A172 (cell line): ENCODE measurements at places on chromosomes 7 and 10.
A peak's percentile ranks its signal among the peaks of the same experiment; 100 is the strongest.

DNA sequence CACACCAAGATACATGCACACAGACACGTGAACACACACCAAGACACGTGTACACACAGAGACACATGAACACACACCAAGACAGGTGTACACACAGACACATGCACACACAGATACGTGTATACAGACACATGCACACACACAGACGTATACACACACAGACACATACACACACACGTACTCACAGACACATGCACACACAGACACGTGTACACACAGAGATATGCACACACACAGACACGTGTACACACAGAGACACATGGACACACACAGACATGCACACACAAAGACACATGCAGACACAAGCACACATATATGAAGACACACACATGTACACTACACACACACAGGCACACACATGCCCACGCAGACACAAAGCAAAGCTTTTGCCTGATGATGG, 134.6 kb downstream of the TCERG1L start:
- DNase-seq: no peak

- DNase-seq: no peak
Measured at GRCh38 chr7:124257638-124258308, 224.9 kb upstream of the TMEM229A start.

GRCh38 chr7:47806701-47807103, 141.6 kb downstream of the PKD1L1 start:
- no peak for DNase-seq

DNA sequence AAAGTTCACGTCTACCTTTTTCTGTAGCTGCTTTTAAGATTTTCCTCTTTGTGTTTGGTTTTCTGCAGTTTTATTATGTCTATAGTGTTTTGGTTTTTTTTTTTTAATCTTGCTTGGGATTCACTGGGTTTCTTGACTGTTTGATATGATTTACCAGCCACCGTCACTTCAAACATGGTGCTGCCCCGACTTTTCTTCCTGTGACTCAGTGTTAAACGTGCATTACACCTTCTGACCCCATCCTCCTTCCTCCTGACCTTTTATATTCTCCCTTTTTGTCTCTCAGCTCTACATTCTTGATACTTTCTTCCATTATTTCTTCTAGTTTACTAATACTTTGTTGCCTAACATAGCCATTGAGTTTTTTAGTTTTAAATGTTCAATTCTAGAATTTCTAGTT, 61.5 kb downstream of the GNA12 start:
- DNase-seq: no peak

- DNase-seq: no peak
Measured at GRCh38 chr7:126780993-126781392, 471.7 kb downstream of the GRM8 start.

- no peak for DNase-seq
Measured at GRCh38 chr7:154871507-154871906, 131.4 kb downstream of the PAXIP1 start.

DNA sequence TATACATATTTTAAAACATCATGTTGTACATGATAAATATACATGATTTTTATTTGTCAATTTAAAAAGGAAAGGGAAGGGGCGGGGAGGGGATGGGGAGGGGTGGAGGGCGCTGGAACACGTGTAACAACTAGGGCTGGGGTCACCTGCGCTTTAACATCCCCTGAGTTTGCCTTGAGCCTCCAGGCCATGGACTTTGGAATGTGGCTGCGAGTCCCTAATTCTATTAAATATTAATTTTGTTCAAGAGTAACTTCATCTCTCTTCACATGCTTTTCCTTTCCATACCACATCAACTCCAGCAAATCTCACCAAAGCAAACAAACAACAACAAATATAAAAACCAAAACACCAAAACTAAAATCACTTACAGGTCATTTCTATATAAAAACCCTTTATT, 10.6 kb downstream of the IFIT5 start:
- no peak for DNase-seq

DNA sequence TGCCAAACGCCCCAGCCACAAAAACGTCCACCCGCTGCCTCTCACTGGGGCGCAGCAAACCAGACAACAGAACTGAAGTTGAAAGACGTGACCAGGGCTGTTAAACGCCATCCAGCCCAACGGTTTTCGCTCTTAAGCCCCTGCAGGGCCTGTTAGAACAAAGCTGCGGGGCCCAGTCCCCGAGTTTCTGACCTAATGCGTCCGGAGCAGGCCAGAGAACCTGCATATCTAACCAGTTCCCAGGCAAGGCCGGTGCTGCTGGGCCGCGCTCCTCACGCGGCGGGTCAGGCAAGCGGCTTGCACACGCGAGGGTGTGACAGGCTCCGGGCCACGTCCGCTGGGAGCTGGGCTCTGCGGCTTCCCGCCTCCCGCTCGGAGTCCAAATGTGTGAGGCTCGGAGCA, 87.0 kb downstream of the PTPRN2 start:
- no peak for DNase-seq

- DNase-seq: peak; percentile 78
Measured at GRCh38 chr7:20220921-20221547, 3.9 kb upstream of the MACC1 start.

GRCh38 chr7:47192978-47193377, 388.9 kb downstream of the TNS3 start:
- DNase-seq: no peak

DNA sequence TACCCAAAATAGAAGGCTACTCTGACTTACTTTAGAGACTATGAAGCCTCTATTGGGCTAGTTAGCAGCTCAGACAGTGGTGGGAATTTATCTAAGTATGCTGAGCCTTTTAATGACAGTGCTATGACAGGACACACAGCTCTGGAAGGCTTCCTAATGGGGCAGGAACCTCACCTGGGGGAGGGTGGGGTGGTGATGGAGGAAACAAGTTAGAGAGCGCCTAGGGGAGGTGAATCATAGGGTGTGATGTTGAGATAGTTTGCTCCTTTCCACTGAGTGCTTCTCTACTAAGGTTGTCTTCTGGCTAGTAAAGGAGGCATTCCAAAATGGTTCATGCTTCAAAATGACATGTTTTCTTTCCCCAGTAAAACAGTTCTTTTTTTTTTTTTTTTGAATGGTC, 42.1 kb downstream of the PPP1R9A start:
- DNase-seq: peak; percentile 10

- no peak for DNase-seq
Measured at GRCh38 chr7:149228831-149229471, 10.5 kb upstream of the ZNF212 start.

DNA sequence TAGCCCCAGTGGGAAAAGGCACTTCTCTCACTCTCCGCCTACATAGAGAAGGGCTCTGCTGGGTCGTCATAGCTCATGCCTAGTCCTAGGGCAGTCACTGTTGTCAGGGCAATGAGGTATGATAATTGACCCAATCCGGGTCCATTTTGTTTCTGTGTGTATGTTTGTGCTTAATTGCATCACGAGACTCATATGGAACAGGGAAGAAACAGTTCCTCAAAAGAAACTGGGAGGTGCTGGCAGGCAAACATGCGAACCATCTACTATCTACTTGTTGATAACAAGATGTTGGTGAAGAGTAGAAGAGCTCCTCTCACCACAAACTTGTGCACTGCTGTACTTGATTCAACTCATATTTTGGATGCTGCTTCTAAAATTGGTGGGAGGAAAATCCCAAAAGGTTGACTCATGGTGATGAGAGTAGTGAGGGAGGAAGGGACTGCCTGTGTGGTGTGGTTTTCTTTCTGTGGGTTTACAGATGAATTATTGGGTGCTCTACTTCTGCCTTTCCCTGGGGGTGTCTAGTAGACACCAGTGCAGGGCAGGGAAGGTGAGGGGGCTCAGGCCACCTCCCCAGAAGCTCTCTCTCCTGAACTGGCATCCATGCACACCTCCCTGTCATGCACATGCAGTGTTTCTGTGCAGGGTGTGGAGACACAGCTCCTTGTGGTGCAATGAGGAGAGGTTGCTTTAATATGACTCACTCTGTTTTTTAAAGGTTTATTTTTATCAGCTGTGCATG, 29.4 kb downstream of the LSMEM1 start:
- peak; percentile 70 for DNase-seq

DNA sequence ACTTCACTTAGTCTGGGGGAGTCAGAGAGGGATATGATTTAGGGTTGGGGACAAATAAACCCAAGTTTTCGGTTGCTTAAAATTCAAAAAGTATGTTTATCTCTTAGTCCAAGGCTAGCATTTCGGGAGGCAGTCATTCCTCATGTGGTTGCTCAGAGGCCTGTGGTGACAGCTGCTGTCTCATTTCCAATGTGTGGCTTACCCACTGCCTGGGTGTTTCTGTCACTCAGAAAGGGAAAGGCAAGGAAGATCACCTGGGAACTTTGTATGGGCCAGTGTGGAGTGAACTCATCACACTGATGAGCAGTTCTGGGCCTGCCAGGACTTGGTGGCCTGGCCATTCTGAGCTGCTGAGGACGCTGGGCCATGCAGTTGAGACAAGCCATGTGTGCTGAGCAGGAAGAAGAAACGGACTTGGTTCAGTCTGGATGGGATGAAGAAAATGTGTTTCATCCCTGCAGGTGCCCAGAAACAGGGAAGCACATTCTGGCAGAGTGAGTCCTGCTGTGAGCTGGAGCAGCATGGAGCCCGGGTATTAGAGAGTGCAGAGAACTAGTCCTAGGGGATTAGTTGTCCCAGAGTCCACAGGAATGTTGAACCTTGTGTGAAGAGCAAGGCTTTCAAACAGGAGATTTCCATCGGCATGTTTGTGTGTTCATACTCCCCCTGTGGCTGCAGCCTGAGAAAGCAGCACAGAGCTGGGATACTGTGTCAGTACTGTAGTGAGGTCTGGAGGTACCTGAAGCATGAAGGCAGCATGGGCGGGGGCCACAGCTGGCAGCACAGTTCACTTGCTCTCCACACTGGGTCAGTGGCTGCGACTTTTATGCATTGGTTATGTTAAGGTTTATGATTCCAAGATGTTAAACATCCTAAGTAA, 211.1 kb upstream of the IGFBP3 start:
- no peak for DNase-seq

DNA sequence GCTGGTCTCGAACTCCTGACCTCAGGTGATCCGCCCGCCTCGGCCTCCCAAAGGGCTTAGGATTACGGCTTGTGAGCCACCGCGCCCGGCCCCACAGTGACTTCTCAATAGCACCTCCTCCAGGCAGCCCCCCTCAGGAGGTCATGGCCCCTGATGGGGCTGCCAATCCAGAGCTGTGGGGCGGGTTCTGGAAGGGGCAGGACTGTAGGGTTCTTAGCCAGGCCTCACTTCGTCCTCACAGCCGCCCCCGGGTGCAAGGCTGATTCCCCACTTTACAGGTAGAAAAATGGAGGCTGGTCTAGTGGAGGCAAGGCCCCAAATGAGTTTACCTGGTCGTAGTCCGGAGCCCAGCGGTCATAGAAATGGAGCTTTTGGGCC, 638 bp downstream of the METTL27 start:
- no peak for DNase-seq

- peak; percentile 60 for DNase-seq
Measured at GRCh38 chr7:80907141-80907601, 11.7 kb downstream of the SEMA3C start.

DNA sequence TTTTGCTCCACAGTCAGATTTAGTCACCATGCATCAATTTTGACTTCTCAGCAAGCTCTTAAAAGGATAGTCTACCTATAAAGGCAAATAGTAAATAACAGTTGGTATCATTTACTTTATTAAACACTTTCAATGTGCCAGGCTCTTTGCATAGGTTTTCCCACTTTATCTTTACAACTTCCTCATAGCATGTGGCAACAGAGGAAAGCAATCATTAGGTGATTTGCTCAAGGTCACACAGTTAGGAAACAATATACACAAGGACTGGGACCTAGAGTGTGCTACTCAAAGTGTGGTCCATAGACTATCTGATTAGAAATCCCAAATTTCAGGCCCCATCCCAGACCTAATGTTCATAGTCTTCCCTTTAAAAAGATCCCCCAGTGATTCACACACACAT, 212.3 kb downstream of the MTERF1 start:
- DNase-seq: no peak

GRCh38 chr10:60044242-60044641, 137.9 kb upstream of the CCDC6 start:
- DNase-seq: peak; percentile 9

DNA sequence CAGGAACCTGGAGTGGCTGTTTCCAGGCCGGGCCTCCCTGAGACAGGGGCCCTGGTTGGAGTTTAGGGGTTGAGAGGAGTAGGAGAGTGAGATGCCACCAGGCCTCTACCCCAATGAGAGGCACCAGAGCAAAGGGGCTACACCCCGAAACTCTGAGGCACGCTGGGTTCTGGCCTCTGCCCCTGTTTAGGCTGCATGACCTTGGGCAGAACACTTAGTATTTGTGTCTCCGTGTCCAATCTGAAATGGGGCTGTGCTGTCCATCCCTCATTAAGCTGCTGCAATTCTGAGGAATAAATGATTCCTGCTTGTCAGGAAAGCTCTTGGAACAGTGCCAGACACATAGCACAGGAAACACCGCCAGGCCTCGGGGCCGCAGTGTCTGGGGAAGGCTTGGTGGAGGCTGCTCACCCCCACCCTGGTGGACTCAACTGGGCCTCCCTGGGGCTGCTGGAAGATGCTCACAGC, 40.5 kb upstream of the SAMD8 start:
- DNase-seq: no peak

DNA sequence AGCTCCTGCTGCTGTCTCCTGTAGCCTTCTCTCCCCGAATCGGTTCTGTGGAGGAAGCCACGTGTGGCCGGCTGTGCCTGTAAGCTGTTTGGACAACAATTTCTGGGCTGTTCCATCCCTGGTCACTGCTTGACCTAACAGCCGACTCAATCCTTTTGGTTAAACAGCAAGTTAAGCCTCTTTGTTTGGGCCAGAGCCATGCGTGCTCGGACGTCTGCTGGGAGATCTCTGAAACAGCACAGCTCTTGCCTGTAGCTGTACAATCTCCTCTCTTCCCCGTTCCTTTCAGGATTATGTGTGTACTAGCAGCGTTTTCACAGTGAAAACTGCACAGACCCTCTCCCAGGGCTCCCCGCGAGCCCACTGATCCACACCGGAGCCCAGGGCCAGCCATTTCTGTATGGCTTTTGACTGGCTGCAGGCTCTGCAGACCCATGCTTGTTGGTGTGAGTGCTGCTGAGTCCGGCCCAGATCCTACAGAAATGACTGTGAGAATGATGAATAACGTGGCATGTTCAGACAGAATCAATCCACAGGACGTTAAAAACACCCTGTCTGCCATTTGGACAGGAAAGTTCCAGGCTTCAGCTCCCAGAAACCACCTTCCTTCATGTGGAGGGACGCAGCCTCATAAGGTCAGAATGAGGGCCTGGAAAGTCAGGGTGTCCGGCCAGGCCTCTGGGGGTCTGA, 428.6 kb upstream of the ADARB2 start:
- DNase-seq: no peak

DNA sequence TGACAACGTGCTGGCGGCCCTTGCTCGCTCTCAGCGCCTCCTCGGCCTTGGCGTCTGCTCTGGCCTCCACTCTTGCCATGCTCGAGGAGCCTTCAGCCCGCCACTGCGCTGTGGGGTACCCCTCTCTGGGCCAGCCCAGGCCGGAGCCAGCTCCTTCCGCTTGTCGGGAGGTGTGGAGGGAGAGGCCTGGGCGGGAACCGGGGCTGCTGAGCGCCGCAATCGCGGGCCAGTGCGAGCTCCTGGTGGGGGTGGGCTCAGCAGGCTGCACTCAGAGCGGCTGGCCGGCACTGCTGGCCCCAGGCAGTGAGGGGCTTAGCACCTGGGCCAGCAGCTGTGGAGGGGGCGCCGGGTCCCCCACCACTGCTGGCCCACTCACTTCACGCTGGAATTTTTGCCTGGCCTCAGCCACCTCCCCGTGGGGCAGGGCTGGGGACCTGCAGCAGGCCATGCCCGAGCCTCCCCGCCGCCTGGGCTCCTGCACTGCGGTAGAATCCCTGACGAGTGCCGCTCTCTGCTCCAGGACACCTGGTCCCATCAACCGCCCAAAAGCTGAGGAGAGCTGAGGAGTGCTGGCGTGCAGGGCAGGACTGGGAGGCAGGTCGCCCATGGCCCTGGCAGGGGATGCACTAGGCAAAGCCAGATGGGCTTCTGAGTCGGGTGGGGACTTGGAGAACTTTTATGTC, 372.2 kb upstream of the NRG3 start:
- no peak for DNase-seq
